ENCODE measurements at places on chromosomes 1 and 21.

- no peak for DNase-seq
These were observed 52.8 kb downstream of the DYRK1A start for GRCh38 chr21:37419228-37419906.

GRCh38 chr1:4046836-4047461, 146.9 kb upstream of the C1orf174 start:
- no peak for DNase-seq

DNA sequence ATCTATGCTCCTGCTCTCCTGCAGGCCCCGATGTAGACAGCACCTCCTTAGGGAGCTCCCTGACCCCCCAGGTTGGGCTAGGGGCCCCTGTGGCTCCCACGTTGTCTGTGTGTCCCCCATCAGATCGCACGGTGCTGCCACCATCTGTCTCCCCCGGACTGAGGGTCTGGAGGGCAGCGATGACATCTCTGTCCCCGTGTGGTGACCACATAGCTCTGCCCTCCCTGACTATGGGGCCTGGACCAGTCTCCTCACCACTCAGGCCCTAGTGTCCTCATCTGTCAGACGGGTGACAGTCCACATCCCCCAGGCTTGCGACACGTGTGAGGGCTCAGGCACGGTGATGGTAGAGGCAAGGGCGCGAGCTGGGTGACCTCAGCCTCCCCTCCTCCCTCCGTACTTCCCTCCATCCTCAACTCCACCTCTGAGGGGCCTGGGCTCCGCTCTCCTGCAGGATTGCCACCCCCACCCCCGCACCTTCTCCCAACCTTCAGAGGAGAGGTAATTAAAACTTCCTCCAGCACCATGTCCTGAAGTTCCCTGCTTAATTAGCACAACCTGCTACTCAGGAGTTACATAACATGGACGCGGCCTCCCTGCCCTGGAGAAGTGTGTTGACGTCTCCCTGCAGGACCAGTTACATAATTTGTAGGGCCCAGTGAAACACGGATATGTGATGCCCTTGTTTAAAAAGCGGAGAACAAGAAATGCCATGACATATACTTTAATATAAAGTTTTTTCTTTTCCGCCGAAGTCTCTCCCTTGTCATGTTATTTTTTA, 288.2 kb downstream of the PTPRU start:
- no peak for DNase-seq

GRCh38 chr1:220151454-220151853, 57.5 kb downstream of the IARS2 start:
- DNase-seq: no peak

DNA sequence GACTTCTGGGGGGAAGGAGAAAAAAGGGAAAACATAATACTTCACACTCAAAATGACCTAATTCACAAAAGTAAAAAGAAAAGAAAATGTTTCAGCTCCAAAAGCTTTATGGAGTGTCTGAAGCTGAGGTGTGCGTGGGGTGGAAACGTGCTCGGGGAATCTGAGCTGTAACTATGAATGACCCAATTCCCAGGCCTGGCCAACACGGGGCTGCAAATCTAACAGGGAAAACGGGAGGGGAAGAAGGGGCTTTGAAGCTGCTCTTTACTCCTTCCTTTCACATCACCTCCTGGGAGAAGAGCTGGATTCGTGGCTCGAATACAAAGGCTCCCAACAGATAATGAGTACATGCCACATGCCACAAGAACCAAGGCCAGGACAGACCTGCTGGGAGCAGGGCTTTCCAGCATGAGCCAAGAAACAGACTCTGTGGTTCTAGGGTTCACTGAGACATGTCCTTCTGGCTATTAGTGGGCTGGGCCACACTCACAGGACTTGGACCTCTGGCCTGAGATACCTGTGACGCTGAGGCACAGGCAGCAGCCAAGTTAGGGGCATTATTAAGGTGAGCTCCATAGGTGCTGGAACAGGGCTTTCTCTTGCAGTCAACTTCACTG, 51.5 kb downstream of the SLC66A1 start:
- no peak for DNase-seq

DNA sequence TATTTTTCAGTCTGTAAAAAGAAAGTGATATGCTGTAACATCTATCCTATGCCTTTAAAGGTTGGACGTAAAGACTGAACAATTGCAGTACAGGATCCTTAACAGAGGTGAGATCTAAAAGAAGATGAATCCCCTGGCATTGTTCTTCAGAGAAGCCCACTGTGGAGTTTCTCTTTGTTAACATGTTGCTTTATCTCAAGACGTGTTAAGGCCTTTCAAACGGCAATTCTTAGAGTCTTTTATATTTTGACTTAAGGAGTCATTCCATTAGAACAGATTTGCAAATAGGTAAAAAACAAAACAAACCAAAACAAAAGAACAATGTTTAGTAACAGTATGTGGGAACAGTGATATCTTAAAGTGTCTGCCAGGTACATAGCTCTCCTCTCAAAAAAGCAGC, 225.1 kb upstream of the ZP4 start:
- no peak for DNase-seq

GRCh38 chr1:3869751-3870301, 12.6 kb downstream of the DFFB start:
- no peak for DNase-seq

DNA sequence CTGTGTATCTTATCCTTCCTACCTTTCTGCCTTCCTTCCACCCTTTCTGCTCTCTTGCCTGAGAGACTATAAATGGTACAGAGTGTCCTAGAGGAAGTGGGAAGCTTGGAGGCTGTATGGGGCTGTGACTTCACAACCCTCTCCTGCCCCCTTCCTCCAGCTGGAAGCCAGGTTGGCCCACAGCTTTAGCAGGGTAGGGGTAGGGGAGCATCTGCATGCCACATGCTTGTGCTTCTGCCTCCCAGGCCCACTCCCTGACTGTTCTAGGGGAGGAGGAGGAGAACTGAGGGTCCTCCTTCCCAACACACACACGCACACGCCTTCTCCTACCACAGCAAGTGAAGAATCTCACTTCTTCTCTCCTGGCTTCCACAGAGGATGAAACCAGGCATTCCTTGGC, 3.9 kb upstream of the SLC27A3 start:
- no peak for DNase-seq

GRCh38 chr1:107198561-107198960, 57.7 kb downstream of the NTNG1 start:
- no peak for DNase-seq

DNA sequence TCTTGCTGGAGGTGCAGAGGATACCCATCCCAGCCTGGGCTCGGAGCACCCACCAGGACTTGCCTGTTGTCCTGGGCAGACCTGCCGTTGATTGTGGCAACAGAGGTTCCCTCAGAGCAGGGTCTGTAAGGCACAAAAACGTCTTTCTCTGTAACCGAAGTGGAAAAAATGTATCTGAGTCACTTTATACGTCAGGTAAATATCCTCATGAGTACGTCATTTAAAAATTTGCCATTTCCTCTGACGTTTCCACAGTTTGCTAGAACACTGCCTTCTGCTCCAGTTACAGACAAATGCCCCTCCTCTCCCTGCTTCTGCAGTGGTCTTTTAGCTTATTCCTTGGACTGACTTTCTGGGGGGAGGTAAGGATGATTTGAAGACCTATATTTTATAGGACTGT, 326.8 kb downstream of the HHAT start:
- no peak for DNase-seq

DNA sequence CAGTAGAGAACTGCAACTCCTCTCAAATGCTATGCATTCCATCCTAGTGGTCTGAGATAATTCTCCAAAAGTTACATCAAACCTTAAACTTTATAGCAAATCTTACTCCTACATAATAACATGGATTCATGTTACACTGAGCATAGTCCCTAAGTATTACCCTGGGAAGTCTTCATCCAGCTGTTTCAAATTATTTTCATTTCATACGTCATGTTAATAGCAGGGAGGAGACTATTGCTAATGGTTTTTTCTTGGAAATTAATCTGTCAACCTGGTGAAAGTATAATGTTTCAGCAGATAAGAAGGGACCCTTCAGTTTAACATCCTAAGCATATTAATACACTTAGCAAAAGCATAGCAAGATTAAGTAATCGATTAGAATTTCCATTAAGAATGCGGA, 318.1 kb downstream of the USP25 start:
- DNase-seq: no peak

GRCh38 chr1:61742620-61743430, 545 bp downstream of the PATJ start:
- no peak for DNase-seq

DNA sequence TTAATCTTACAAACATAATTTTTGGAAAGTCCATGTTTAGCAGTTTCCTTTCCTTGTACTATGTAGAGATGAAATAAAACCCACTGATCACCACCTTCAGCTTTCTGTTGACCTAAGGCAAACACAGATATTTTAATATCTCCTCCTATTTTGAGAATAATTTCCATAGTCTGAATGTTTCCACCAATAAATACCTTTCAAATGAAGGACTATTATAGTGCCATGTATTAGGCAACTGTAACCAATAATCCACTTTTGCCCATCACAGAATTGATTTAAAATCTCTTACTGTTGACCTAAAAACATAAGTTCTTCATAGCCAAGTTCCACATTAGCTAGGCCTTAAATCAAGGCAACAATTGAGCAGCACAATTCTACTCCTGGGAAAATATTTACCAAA, 1.8 kb downstream of the CDC42BPA start:
- DNase-seq: no peak

- no peak for DNase-seq
These were observed 177.3 kb upstream of the PTBP2 start for GRCh38 chr1:96544051-96544830.

DNA sequence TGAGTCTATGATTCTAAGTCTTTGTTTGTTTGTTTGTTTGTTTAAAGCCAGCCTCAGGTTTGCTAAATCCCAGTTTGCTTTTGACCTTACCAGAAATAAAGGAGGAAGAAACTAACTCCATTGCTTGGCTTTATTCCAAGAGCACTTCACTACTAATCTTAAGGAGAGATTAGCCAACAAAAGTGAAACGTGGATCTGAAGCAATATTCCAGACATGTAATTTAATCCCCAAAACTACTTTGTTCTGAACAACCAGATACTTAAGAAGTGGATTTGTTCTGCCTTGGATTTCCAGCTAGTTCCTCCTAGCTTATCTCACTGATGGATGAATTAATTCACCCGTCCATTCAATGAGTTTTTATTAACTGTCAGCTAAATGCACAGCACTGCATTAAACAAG, 15.9 kb upstream of the CEP350 start:
- no peak for DNase-seq

DNA sequence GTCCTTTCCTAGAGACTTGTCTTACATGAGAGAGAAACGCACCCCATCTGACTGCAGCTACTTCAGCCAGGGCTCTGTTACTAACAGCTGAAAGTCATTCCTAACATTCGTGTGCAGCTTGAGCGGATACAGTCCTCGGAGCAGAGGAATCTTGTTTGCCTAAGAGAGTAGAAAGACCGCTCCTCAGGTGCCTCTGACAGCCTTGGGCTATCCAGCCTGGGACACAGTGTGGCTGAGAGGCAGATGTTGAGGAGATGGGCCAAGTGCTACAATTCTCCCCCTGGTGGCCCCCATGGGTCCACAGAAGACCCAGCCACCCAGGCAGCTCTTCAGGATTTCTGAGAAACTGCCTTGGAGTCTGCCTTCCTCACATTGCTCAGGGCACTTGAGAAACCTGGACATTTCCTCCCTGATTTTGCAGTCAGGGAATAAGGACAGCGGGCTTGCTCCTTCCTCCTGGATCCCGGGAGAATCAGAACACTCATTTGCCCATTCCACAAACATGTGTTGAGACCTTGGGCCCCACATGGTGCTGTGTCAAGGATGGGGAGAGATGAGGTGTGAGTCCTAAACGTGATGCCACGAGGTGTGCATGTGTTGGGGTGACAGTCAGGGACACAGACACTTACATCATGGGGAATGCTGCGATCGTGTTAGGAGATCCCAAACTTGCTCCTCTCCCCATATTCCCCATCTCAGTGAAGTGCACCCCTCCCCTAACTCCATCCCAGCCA, 13.1 kb downstream of the TRIM62 start:
- DNase-seq: no peak

GRCh38 chr1:86939406-86939805, 25.0 kb downstream of the HS2ST1 start:
- DNase-seq: no peak

DNA sequence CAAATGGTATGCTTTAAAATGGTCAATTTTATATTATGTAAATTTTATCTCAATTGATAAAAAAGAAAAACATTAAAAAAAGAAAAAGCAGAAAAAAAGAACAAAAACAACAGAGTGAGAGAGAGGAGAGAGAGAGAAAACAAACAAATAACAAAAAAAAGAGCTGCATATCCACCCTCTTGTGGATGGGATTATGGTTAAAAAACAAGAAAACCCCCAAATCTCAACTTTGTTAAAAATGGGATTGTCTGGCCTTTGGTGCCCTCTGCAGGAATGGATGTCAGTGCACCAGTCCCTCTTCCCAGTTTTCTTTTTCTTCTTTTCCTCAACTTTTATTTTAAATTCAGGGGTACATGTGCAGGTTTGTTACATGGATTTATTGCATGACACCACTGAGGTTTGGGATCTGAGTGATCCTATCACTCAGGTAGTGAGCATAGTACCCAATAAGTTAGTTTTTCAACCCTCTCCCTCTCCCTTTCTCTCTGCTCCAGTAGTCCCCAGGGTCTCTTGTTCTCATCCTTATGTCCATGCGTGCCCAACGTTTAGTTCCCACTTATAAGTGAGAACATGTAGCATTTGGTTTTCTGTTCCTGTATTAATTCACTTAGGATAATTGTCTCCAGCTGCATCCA, 28.1 kb downstream of the RNF187 start:
- DNase-seq: no peak

- DNase-seq: no peak
These were observed 60.0 kb upstream of the EPS8L3 start for GRCh38 chr1:109823543-109824348.

Data from stimulated activated CD8-positive, alpha-beta memory T cell treated with anti-CD3 and anti-CD28 coated beads, Interleukin-7, amount 100 ng/mL, for 24 hours (primary cell).